Esophagus squamous epithelium (tissue), 5 donors: ENCODE measurements at places on chromosomes 6 and 20.

GRCh38 chr6:20584100-20584731 lies 50.0 kb downstream of the CDKAL1 start:
- DNase-seq = no peak

GRCh38 chr20:8036771-8037170 lies 17.2 kb upstream of the TMX4 start:
- no peak for DNase-seq

DNA sequence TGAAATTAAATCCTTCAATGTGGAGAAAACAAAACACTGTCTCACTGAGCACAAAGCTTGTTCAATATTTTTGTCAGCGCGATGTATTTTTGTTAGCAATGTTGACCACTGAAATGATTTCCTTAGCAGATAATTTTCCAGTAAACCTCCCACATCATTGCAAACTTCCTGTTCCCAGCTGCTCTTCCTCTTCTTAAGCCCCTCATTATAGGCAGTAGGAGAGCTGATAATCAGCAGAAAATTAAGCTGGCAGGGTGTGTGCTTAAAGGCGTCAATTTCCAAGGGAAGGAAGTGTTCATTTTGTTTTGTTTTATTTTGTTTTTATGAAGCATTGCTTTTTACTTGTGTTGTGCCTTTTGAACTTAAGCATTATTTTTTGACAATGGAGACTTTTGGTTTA lies 29.1 kb upstream of the TMEM14A start:
- DNase-seq = no peak

DNA sequence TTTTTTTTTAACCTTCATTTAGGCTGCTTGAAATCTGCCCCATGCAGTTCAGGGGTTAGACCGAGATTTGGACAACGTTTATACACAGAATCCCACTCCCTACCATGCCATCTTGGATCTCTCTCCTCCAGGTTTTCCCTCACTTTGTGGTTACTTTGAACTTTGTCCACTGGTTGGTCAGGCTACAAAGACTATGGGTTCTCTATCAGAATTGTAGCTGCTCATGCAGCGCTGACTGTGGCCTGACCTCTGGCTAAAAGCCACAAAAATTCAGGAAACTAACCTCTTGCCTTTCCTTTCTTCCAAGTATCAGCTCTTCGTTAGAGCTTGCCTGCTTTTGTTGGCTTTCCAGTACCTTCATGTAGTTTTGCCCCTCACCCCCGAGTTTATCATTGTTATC lies 44.9 kb upstream of the KCNG1 start:
- no peak for DNase-seq

DNA sequence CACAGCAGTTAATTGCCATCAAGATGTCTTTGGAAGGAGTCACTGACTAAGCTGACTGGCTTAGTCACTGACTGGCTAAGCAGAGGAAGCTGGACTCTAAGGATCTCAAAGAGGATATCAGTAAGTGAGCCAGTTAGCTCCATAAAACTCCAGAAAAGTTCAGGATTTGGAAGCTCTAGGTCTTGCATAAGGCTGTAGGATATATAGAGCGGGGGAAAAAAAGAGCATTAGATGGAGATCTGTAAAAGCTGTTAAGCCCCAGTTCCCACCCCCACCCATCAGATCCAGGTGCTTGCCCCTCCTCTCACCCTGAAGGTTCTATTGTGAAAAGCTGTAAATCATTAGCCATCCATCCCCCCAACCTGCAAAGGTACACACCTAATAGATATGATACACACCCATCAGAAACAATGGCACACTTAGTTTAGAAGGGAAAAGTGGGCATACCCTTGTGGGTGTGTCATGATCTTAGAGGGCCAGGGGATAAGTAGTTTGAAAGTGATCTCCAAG lies 32.2 kb downstream of the CARMIL1 start:
- DNase-seq = no peak

GRCh38 chr20:52926505-52926904 lies 45.7 kb upstream of the TSHZ2 start:
- no peak for DNase-seq

DNA sequence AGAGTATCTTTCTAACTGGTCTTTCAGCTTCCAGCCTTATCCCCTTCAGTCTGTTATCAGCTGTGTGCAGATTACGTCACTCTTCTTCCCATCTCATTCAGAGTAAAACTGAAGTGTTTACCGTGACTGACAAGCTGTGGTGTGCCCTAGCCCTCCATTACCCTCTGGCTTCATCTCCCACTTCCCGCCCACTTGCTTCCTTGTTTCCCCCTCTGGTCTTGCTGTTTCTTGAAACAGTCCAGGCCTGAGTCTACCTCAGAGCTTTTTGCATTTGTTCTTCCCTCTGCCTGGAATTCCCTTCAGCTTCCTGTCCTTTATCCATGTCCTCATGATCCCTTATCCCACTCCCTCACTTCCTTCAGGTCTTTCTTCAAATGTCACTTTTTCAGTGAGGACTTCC lies 66.9 kb downstream of the CARMIL1 start:
- no peak for DNase-seq

- no peak for DNase-seq
These were observed 37.7 kb downstream of the KCNQ2 start for GRCh38 chr20:63434599-63435378.

DNA sequence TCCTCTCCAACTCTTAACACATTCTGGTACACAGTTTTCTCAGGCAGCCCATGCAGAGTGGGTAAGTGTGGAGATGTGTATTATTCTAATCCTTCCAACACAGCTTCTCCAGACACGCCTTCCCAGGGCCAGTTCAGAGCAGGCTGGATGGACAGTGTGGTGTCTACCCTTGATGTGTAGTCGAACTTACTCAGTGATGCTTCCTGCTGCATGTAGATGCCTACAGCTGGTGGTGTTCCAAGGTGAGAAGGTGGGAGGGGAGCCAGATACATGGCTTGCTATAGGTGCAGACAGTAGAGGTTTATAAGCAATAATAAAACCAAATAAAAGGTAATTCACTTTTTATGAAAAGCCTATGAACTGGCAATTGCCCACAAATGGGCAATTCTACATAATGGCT lies 104.0 kb downstream of the QRSL1 start:
- no peak for DNase-seq
